ENCODE measurements at places on chromosomes 2 and 18.
A peak's percentile ranks its signal among the peaks of the same experiment; 100 is the strongest.

- no peak for ATAC-seq
Measured at GRCh38 chr18:11511434-11512095, 97.8 kb upstream of the SLC35G4 start.

- ATAC-seq: peak; percentile 88
Measured at GRCh38 chr18:25453556-25454269, 101.7 kb upstream of the ZNF521 start.

- ATAC-seq: peak; percentile 43
Measured at GRCh38 chr2:231138699-231139098, 13.9 kb upstream of the HTR2B start.

DNA sequence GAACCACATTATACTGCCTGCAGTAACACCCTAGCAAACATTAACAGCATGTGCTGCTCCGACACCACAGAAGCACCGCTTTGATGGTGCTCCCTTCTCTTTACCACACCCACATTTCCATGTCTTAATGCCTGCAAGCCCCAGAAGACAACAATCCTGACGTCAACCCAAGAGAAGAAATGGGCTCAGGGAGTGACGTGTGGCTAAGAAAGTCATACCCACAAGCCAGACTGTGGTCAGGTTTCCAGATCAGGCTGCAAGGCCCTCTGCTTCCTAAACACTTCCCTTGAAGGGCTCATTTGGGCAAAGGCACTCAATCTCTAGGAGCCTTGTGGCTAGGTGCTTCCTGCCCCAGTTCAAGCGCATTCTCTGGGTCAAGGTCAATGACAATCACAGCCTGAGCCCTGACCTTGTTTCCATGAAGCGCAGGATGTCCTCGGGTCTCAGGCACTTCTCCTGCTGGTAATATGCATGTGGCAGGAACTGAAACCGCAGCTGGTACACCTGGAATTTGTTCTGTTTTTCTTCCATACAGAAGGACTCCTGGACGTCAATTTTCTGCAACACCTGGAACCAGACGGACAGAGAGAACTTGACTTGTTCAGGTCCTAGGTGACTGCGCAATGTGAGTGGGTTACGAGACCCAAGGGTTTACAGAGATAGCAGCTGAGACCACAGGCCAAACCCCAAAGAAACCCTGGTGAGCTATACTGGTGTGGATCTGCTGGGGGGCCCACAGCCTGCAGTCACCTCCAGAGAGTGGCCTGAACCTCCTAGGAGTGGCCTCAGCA, 67.2 kb downstream of the POLR1A start:
- peak; percentile 40 for ATAC-seq

- no peak for ATAC-seq
Measured at GRCh38 chr2:112160283-112161250, 22.4 kb downstream of the FBLN7 start.

DNA sequence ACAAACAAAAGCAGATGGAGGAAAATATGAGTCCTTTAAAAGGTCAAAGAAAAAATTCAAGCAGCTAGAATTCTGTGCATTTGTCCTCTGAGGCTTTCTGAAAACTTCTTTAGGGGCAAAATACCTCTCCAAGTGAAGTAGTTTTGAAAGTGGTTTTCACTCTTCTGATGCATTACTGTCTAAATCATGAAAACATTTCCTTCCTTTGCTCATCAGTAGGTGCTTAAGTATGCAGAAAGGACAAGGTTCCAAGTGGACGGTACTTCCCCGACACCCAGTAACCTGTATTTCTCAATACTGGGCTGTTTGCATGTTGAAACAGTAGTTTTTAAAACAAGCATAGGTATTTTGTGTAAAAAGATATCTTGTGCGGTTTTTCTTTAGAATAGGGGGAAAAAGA, 189.1 kb upstream of the ERBB4 start:
- ATAC-seq: no peak

DNA sequence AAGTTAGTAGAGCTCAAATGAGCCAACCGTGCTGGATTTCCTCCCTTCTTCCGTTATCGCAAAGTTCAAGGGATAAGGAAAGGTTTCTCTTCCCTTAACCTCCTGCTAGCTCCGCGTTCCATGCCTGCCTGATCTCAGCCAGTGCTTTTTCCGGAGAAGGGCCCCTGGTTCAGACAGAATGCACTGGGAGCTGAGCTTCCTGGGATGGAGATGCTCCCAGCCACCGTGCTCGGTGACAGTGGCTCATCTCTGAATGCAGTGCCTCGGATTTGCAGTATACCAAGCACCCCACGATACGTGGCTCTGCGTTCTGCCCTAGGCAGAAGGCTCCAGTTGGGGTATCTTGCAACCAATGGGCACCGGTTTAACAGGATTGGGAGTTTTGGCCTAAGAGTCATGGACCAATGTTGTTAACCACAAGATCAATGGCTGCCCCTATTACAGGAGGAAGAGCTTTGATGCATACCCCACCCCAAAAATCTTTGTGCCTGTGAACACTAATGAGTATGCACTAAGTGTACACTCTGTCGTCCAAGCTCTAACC, 876 bp downstream of the CNTNAP5 start:
- no peak for ATAC-seq

GRCh38 chr2:205903549-205904129, 182.3 kb downstream of the INO80D start:
- ATAC-seq: no peak

- no peak for ATAC-seq
Measured at GRCh38 chr2:213490087-213490486, 205.8 kb downstream of the SPAG16 start.

GRCh38 chr18:62710417-62710816, 4.9 kb upstream of the PHLPP1 start:
- ATAC-seq: no peak

GRCh38 chr2:168254158-168254935, 7.0 kb upstream of the STK39 start:
- no peak for ATAC-seq

GRCh38 chr2:182456784-182457183, 29.9 kb upstream of the PDE1A start:
- no peak for ATAC-seq

GRCh38 chr2:181937473-181937872, 45.9 kb downstream of the ITPRID2 start:
- peak; percentile 25 for ATAC-seq

All from gastroesophageal sphincter (tissue), 4 donors.